ENCODE measurements at places on chromosomes 2 and 18.
A peak's percentile ranks its signal among the peaks of the same experiment; 100 is the strongest.

- DNase-seq = no peak
Observed at GRCh38 chr2:240255811-240256703, 115.6 kb upstream of the OTOS start.

- DNase-seq = no peak
Observed at GRCh38 chr2:240893363-240893844, 2.6 kb downstream of the MAB21L4 start.

GRCh38 chr2:32611366-32611765 is 16.5 kb upstream of the TTC27 start:
- no peak for DNase-seq

- DNase-seq = no peak
Observed at GRCh38 chr2:227461811-227462461, 10.0 kb upstream of the AGFG1 start.

DNA sequence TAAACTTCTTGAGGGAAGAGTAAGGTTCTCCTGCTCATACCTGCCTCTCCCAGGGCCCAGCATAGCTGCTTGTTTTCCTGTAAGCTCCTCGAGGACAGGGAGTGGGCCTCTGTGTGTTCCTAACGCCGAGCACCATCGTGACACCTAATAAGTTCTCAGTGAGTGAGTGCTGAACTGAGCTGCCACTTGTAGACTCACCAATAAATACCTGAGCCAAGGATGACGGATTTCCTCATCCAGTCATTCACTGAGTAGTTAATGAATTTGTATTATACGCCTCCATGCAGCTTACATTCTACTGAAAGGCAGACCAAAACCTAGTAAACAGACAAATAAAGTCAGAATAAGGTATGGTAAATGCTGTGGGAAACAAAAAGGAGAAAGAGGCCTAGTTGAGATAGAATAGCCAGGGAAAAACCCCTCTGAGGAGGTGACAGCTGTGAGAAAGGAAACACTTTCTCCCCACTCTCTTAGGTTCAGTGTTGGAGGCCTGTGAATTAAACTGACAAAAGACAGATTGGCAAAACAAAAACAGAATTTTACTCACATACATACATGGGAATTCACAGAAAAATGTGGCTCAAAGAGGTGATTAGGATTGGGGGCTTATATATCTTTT is 138.6 kb downstream of the B3GNT2 start:
- DNase-seq = no peak

DNA sequence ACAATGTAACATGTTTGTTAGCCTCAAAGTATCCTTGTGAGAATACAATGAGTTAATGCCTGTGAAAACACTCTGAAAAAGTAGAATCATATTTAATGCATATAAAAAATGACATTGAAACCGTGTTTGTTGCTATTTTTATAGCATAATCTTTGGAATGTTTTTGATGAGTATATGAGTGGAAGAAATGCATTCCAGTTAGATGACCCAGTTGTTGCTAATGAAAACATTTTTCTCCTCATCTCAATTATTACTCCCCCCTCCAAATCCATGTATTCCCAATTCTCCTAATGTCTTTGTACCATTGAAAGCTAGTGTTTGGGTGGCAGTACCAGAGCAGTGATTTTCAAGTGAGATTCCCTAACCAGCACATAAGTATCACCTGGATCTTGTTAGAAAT is 67.1 kb upstream of the DSEL start:
- DNase-seq = no peak

GRCh38 chr2:241091734-241092445 is 10.2 kb downstream of the MTERF4 start:
- no peak for DNase-seq

- no peak for DNase-seq
Observed at GRCh38 chr2:20666304-20667150, at the start of gene GDF7. GDF7 (plus strand) TSS chr2:20667144; CDS start chr2:20667240, 96 bp downstream.

- DNase-seq = no peak
Observed at GRCh38 chr2:1993711-1994682, 249.7 kb upstream of the PXDN start.

DNA sequence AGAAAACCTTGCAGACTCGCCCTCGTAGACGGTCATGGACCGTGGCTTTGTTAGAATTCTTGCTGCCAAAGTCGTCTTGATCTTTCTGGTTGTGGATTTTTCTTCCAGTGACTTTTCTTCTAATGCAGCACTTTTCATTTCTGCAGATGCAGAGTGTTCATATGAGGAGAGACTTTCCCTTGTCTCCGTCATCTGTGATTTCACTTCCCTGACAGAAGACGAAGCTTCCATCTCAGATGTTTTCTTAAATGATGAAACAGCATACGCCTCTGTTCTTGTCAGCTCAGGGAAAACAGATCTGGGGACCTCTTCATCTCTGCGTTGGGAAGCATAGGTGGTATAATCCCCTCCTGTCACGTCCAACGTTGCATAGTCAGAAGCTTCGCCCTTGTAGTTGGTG is 50.9 kb downstream of the PLEKHA3 start:
- no peak for DNase-seq

- no peak for DNase-seq
Observed at GRCh38 chr2:200364620-200365019, 58.1 kb downstream of the SPATS2L start.

GRCh38 chr18:67636597-67637385 is 120.3 kb upstream of the DSEL start:
- DNase-seq = no peak

DNA sequence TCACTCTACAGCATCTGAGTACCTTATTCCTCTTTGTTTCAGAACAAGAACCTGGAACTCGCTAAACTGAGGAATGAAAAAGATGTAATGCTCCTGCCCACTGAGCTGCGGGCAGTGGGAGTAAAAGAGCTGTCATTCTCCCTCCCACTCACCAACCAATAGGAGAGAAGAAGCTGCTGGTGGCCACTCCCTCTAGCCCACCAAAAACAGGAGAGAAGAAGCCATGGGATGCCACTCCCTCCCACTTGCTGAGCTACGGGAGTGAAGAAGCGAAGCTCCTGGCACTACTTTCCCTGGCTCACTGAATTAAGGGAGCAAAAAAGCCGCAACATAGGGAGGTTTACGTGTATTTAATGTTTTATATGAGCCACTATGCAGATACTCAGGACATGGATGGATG is 53.7 kb downstream of the RIT2 start:
- no peak for DNase-seq

DNA sequence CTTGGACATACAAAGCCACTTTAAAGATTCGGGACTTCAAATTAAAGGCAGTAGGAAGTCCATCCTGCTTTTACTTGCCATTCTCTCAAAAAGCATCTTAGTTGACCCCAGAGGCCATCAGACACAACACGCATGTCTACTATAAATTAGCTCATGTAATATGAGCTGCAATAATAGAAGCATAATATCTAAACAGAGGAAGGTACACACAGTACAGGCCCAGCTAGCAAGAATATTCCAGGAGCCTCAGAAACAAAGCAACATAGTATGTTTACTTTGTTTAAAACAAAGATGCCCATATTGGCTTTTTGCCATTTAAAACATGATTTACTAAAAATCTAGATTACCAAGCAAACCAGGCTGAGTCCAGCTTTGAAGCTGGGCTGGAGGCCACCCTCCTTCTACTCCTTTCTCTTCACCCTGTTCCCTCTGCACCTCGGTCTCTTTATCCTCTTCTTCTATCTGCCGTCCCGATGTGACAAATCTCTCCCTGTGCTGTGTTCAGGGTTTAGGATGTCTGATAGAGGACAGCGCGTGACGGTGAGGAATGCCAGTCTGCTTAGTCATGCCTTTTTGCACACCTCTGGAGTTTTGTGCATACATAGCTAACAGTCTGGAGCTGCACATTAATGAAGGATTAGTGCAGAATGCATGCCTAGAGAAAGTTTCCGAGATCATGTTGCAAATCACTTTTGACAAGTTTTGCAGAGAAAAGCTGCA is 28.2 kb downstream of the DTNA start:
- no peak for DNase-seq

DNA sequence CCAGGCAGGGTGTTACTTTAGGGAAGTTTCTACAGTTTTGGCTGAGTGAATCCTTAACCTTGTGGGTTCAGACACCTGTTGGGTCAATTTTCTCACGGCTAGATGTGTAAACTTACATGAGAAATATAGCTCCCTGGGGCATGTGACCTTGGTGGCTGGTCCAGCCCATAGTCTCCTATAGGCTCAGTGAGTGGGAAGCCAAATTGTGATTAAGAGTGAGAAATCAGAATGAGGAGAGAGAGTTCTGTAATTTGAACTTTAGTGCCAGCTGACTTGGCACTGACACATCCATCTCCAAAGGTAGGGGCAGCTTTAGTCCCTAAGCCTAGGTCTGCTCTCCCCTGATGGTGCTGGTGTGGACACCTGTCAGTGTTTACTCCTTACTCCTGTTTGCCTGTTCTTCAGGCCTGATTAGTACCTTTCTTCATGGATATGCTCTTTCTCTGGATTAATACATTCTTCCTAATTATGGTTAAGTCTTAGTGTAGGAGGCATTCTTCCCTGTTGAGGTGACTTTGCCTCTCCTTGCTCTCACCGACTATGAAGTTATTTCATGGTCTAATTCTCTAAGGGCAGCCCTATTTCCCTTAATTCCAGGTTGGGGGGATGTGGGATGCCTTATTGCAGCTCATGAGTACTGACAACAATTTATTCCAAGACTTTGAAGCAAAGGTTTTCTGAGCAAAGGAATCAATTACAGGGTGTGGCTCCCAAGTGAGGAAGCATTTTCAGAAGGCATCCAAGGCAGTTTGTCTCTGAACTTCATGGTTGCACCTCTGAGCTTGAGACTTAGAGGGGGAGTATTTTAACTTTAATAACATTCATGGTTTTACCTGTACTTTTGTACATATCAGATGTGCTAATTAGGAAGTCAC is 177.3 kb downstream of the DYSF start:
- no peak for DNase-seq

GRCh38 chr2:62465741-62466502 is 40.1 kb downstream of the TMEM17 start:
- no peak for DNase-seq

GRCh38 chr2:129296396-129296795 is 683.1 kb upstream of the RAB6C start:
- no peak for DNase-seq

DNA sequence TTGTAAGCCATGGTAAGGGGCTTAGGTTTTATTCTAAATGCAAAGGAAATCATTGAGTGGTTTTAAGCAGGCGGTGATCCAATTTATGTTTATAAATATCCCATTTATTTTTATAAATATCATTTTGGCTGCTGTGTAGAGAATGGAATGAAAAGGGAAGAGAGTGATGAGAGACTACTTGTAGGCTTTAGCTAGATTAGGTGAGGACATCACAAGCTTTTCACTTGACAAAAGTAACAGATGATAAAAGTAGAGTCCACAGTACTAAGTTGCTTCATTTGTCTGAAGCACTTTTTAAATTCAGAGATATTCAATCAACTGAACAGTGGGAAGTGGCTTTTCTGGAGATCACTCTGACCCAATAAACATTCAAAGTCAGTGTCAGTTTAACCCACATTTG is 65.4 kb upstream of the FSHR start:
- no peak for DNase-seq

GRCh38 chr18:45237343-45238098 is 377.8 kb upstream of the SLC14A2 start:
- DNase-seq = no peak

DNA sequence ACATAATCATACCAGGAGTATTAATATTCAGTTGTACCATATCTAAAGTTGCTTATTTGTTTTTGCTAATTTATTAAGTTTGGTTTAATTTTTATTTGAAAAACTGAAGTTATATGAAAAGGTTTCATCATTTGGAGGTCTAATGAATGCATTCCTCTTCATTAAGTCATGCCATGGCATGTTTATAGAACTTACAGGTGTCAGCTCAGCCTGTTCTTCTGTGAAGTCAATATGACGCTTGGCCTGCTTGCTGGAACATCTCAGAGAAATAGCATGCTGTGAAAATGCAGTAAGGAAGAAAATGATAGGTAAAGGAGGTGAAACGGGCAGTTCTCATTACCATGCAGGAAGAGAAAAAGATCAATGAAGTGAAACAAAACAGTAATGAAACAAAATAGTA is 58.2 kb downstream of the RAPH1 start:
- no peak for DNase-seq

DNA sequence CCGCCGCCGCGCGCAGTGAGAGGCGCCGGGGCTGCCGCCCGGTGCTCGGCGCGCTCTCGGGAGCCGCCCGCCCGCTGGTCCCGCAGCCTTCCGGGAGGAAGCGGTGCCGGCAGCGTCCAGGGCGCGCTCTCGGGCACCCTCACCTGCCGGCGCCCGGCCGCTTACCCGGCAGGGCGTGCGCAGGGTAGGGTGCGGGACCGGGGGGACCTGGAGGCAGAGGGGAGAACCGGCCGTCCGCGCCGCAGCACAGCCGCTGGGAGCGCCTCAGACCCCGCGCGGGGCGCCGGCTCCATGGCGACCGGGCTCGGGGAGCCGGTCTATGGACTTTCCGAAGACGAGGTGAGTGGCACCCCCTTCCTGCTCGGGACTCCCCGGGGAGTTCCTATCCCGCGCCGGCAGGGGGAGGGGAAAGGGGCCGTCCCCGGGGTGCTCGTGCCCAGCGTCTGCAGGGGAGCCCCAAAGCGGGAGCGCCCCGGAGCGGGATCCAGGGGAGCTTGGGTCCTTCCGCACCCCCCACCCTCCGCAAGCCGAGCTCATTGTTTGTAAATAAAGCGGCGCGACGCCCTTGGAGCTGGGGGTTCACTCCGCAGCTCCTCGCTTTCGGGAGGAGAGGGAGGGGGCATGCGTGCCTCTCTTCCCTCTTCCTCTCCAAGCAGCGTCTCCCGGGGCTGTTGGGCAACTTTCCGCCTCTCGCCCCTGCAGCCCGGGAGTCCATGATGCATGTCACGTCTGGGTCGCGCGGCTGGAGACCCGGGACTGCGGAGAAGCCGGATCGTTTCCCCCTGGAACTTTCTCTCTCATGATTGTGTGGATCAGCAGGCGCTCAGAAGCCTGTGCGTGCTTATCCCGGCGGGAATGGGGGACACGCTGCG is 580 bp downstream of the NEDD4L start:
- peak; percentile 16 for DNase-seq

- no peak for DNase-seq
Observed at GRCh38 chr18:23038712-23039111, 96.6 kb upstream of the CABLES1 start.
